ENCODE measurements at places on chromosomes 4 and X. TPM values are rescaled to one million over a fixed set of nuclear protein-coding genes. Genes with fewer than 3 reads are reported as not detected.

Gene IL3RA
- total RNA-seq = 6.7 TPM

Gene DGAT2L6
- total RNA-seq = not detected

Gene GYPE
- not detected for total RNA-seq

- no peak for DNase-seq
- H3K4me3 ChIP-seq = no peak overlapping the region
Observed at GRCh38 chrX:144334577-144334976, 450.7 kb downstream of the UBE2NL start.

- H3K4me1 ChIP-seq = no peaks in the 10 kb centered on the region
- no peak for DNase-seq
- H3K36me3 ChIP-seq = no peaks in the 10 kb centered on the region
- H3K27ac ChIP-seq = no peak overlapping the region
- no peak overlapping the region for H3K4me3 ChIP-seq
Observed at GRCh38 chrX:115911967-115912366, 258.6 kb upstream of the AGTR2 start.
